Activated T-cell treated with anti-CD3 and anti-CD28 coated beads for 4 hours (primary cell): ENCODE measurements at places on chromosomes 16 and 17.

DNA sequence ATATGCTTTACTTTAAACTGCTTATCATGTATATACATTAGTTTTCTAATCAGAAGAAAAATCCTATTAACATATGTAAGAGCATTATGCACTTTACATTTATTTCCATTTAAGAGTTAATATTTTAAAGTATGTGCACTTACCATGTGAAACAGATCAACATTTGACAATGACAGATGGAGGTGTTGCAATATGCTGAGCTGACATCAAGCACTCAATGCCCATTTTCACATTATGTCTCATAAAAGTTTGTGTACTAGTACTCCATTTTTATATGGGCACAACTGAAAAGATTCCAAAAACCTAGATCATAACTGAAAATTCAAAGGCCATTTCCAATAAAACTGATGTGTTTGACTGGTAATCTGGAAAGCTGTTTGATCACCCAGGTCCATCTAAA lies 420.9 kb upstream of the SOX9 start:
- no peak for DNase-seq

DNA sequence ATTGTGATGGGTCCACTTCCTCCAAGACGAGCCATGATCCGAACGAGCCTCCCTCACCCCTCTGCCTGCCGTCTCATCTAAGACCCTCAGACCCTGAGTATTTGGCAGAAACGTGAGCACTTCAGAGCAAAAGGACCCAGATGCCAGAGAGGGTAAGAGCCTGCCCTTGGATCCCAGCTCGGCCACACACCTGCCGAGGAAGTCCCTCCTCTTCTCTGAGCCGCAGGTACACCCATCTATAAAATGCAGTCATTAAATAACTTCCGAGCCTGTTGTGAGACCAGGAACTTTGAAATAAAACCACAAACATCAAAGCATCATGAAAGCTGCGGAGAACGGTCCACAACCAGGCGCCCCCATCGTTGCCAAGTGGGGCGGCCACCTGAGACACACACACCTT lies 64.8 kb upstream of the DOC2B start:
- no peak for DNase-seq

DNA sequence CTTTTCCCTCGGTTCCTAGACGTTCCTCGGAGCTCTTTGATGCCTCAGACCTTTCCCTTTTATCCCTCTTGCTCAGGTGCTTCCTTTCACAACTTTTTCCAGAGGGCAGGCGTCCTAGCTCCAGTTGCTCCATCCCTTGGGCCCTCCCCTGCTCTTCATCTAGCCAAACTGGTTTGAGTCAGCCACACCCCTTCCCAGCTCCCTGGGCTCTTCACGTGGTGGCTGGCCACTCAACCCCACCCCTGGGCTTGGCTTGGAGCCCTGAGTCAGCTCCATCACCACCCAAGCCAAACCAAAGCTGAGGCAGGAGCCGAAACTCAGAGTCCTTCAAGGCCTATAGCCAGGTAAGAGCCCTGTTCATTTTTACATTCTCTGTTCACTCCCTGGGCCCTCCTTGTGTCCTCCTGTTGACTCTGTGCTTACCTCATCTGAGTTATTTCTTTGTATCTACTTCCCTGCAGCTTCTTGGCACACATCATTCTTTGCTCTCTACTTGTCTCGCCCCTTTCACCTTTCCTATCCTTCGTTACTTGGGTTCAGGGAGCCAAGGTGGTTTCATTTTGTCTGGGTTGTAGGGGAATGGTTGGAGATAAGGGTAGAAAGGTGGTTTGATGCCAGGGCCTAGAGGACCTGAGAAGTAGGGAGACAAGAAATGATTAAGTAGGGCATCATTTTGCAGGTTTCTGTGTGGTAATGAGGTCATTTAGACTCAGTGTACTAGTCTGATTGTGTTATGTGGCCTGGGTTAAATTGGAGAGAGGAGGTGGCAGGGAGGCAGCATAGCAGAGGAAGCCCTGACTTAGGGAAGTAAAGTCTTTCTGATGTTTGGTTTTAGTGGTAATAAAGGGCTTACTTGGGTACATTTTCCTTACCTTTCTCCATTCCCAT lies 7.6 kb upstream of the PHKG2 start:
- no peak for DNase-seq

- no peak for DNase-seq
Measured at GRCh38 chr16:78987666-78988065, 612.9 kb downstream of the MAF start.

DNA sequence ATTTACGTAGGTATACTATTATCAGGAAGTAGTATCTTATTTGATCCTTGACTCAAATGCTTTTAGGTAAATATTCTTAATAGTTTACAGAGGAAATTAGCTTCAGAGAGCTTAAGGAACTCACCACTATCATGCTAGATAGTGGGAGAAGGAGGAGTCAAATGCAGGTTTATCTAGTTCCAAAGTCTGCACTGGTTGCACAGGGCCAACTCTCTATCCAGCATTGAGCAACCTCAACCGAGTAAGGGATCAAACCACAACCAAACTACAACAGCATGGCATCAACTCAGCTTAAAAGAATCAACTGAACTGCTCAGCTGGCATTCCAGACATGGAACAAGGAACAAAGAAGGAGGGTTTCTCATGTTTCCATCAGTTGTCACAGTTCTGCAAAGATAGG lies 306.0 kb downstream of the MAF start:
- DNase-seq: no peak

GRCh38 chr16:12063004-12063395 lies 86.5 kb downstream of the SNX29 start:
- DNase-seq: no peak

- no peak for DNase-seq
Measured at GRCh38 chr16:57276596-57276995, 7.9 kb downstream of the PLLP start.

- no peak for DNase-seq
Measured at GRCh38 chr16:11507991-11508390, 78.7 kb downstream of the LITAF start.

- DNase-seq: no peak
Measured at GRCh38 chr16:970386-970765, 408 bp downstream of the LMF1 start.

DNA sequence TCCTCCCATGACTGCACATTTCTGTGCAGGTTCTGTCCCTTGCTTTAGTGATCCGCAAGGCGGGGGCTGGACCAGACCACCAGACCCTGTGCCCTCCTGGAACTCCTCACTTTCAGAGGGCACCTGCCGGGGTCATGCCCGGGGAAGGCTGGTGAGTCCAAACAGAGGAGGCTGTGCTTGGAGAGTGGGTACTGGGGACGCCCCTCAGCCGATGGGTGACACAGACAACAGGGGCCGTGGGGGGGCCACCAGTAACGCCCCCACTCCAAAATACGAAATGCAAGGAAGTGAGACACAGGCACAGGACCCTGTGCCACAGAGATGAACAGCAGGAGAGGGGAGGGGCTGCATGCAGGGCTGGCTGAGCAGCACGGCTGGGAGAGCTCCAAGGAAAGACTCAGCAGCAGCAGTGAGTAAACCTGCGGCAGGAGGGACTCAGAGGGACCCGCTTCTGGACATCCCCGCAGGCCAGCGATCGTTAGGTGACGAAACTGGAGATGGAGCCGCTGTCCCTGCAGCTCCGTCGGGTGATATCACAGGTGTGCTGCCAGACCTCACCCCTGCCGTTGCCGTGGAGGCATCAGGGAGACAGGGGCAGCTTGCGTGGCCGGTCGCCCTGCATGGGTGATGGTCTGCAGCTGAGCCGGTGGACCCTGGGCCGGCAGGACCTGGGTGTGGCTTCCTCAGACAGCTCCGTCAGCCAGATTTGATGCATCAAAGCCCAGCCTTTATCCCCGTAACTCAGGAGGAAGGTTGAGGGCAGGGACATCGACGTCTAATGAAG lies 71.2 kb upstream of the GNG13 start:
- DNase-seq: no peak

GRCh38 chr17:77058016-77058415 lies 82.8 kb upstream of the SEC14L1 start:
- DNase-seq: no peak

DNA sequence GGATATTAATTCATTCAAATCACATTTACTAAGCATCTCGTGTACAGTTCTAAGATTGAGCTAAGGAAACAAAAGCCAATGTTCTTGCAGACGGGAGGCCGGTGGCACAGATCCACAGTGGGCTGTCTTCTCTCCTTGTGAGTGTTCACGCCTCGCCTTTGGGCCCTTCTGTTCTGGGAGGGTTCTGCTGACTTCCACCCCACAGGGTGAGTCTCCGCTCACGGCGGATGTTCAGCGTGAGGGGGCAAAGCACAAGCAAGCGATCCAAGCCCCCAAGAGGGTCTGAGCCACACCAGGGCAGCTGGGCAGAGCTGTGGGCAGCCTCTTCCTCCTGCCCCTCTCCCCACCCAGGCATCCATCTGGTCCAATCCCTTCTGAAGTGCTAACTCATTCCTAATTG lies 84.3 kb upstream of the DOC2B start:
- DNase-seq: no peak

DNA sequence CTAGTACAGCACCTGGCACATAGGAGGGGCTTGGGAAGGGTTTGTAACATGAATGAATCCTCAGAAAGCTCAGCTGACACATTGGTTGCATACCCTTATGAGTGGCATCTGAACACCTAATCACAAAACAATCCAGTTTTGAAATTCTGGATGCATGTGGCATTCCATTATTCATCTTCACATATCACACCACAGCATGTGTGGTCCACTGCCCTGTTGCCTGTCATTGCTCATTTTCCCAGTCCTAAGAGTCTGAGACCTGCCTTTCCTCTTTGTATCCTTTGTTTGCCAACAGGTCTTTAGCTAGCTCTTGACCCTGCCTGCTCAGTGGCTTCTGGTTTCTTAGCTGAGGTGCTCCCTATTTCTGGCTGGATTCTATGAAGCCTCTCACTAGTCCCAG lies 170.8 kb upstream of the ASIC2 start:
- DNase-seq: no peak

DNA sequence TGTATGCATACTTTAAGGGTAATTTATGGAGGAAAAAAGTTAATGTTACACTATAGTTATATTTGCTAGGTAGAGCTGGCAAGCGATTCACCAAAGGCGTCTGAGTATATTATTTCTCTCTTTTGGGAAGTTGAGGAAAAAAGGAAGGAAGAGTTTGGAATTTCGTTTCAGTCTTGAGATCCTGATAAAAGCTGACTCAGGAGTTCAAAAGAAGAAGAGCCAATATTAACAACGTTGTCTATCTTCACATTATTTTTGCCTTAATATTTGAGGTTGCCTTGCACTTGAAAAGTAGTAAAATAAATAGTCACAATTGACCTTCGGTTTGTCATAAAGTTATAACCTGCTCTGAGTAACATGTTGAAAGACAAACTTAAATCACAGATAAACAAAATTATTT lies 888.6 kb downstream of the KCNJ2 start:
- DNase-seq: no peak

DNA sequence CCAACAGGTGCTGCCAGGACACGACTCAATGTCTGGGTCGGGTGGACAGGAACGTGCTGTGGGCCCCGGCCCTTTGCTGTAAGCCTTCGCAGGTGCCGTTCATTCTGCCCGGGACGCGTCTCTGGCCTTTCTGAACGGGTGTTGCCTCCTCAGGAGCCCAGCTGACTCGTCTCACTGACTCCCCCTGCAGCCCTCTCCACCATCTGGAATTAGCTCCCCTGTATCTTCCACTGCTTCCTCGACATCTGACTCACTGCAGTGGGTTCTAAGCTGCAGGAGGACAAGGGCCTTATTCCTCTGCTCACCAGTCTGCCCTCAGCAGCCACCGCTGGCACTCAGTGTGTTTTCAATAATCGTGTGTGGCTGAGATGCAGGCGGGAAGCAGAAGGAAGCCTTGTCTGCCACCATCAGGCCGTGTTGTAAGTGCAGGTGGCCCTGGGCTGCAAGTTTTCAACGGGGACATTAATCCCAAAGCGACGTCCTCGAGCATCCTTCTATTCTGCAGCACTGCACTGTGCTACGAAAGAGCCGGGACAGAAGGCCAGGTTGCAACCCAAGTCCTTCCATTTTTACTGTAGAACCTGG lies 256.2 kb downstream of the FOXL1 start:
- DNase-seq: no peak

- no peak for DNase-seq
Measured at GRCh38 chr17:726271-726919, 6.0 kb upstream of the TLCD3A start.

- DNase-seq: no peak
Measured at GRCh38 chr17:64354396-64354795, 36.3 kb downstream of the PECAM1 start.

- DNase-seq: no peak
Measured at GRCh38 chr17:47959825-47960655, 2.4 kb upstream of the PRR15L start.

- no peak for DNase-seq
Measured at GRCh38 chr17:624341-624860, 90.2 kb downstream of the VPS53 start.

GRCh38 chr17:67139784-67140665 lies 95.7 kb downstream of the CACNG1 start:
- DNase-seq: no peak

GRCh38 chr17:61444075-61444474 lies 8.1 kb upstream of the TBX4 start:
- DNase-seq: no peak
